HFFc6 (cell line): ENCODE measurements at places on chromosomes 16 and 17. TPM values are rescaled to one million over a fixed set of nuclear protein-coding genes. Genes with fewer than 3 reads are reported as not detected.
A peak's percentile ranks its signal among the peaks of the same experiment; 100 is the strongest.

- no peak for DNase-seq
Observed at GRCh38 chr17:12048843-12049473, 28.3 kb downstream of the MAP2K4 start.

ITGAX gene
- total RNA-seq = not detected in 3 replicates

UTS2R gene
- total RNA-seq = not detected in 3 replicates

DNA sequence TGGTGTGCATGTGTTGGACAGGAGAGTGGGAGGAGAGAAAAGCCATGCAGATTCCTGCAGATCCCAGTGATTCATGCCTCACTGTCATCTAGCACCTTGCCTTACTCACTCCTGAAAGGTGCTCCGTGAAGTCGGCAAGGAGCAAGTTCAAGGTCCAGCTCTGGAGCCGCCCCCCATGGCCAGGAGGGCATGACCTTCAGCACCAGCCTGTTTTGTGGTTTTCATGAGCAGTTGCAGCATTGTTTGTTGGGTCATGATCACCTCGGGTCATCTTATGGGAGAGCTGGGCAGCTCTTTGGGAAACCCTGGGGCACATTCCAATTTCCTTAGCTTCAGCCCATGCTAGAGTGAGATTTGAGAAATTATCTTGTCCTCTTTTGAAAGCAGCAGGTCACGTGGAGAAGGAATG lies 137.5 kb upstream of the IRX3 start:
- DNase-seq = no peak

KRTAP16-1 gene
- not detected in 3 replicates for total RNA-seq

MAP2K6 gene
- total RNA-seq = 0.07 to 0.36 TPM (median 0.32 TPM) in 3 replicates

- DNase-seq = no peak
Observed at GRCh38 chr16:28504707-28505404, 1.8 kb downstream of the IL27 start.

FNDC8 gene
- not detected in 3 replicates for total RNA-seq

- DNase-seq = peak; percentile 71
Observed at GRCh38 chr17:81309140-81309858, 14.2 kb upstream of the SLC38A10 start.

DNA sequence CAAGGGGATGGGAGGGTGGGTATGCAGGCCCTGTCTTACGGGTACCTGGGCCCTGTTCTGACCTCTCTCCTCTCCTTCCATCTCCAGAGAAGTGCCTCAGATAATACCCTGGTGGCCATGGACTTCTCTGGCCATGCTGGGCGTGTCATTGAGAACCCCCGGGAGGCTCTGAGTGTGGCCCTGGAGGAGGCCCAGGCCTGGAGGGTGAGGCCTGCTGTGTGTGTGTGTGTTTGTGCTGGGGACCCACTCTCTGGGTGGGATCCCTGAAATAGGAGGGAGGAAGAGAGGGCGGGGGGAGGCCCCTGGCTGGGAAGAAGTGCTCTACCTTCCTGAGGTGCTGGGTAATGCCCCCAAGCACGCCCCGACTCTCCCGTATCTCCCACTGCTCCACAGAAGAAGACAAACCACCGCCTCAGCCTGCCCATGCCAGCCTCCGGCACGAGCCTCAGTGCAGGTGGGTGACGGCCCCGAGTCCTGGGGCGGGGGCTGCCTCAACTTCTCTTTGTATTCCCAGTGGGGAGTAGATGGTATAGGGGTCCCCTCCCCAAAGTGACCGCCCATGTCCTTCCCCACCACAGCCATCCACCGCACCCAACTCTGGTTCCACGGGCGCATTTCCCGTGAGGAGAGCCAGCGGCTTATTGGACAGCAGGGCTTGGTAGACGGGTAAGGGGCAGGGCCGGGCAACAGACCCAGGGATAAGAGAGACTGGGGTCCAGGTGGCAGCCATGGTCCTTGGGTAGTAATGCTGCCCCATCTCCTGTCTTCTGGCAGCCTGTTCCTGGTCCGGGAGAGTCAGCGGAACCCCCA lies 7.8 kb downstream of the GRB7 start:
- no peak for DNase-seq

- DNase-seq = no peak
Observed at GRCh38 chr16:87067836-87068761, 249.1 kb downstream of the C16orf95 start.

TM4SF5 gene
- not detected in 3 replicates for total RNA-seq

- DNase-seq = peak; percentile 16
Observed at GRCh38 chr16:73713778-73714495, 582.7 kb upstream of the PSMD7 start.
